Naive thymus-derived CD4-positive, alpha-beta T cell (primary cell): ENCODE measurements at places on chromosomes 6 and 20.

GRCh38 chr20:2834401-2835110, 5.9 kb downstream of the PCED1A start:
- peaks cover 6% of the 10 kb centered on the region for H3K4me1 ChIP-seq
- no peak overlapping the region for H3K4me3 ChIP-seq
- H3K36me3 ChIP-seq, result peaks cover 8% of the 10 kb centered on the region
- DNase-seq, result no peak

GRCh38 chr6:104589940-104590339, 269.8 kb downstream of the HACE1 start:
- H3K4me1 ChIP-seq, result no peaks in the 10 kb centered on the region
- H3K27me3 ChIP-seq, result no peaks in the 10 kb centered on the region
- no peaks in the 10 kb centered on the region for H3K36me3 ChIP-seq

- no peaks in the 10 kb centered on the region for H3K27me3 ChIP-seq
- no peak overlapping the region for H3K4me3 ChIP-seq
- DNase-seq, result no peak
Observed at GRCh38 chr20:58950603-58951002, 30.5 kb upstream of the NELFCD start.

- peaks cover 4% of the 10 kb centered on the region for H3K36me3 ChIP-seq
- H3K27ac ChIP-seq, result no peak overlapping the region
- no peak for DNase-seq
- peaks cover 4% of the 10 kb centered on the region for H3K4me1 ChIP-seq
Observed at GRCh38 chr6:136640132-136640915, 90.1 kb upstream of the MAP7 start.

DNA sequence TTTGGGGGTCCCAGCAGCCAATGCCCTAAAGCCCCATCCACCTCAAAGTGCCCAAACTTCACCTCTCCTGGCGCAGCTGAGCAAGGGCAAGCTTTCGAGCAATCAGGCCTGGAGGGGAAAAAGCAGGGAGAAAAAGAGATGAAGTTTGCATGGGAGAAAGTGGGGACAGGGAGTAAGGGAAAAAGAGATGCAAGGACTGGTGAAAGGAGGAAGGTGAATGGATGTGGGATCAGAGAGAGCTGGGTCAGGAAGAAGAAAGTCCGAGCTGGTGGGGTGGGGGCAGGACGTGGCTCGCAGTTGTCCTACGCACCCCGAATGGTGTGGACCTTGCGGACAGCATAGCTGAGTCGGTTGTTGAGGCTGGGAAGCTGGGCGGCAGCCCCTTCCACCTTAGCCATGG, 6.5 kb upstream of the PSORS1C2 start:
- no peaks in the 10 kb centered on the region for H3K4me1 ChIP-seq
- no peak overlapping the region for H3K27ac ChIP-seq
- no peak overlapping the region for H3K4me3 ChIP-seq
- H3K27me3 ChIP-seq, result no peaks in the 10 kb centered on the region
- H3K36me3 ChIP-seq, result peaks cover 41% of the 10 kb centered on the region

DNA sequence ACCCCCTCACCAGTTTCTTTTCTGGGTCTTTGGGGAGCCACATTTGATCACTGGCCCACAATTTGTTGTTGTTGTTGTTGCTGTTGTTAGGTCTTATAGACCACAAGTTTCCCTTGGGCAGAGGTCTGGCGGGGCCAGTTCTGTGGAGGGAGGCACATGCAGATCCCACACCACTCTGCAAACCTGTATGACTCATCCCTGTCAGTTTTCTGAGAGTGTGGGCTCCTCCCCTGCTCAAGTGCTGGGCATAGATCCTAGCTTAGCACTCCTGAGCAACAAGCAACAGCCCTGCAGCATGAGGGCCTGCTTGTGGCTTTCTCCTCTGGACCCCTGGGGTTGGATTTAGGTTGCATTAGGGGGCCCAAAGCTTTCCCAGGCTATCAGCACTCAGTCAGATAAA, 411.1 kb upstream of the HTR1E start:
- no peak for DNase-seq
- no peaks in the 10 kb centered on the region for H3K27me3 ChIP-seq
- no peak overlapping the region for H3K4me3 ChIP-seq
- H3K36me3 ChIP-seq, result no peaks in the 10 kb centered on the region

DNA sequence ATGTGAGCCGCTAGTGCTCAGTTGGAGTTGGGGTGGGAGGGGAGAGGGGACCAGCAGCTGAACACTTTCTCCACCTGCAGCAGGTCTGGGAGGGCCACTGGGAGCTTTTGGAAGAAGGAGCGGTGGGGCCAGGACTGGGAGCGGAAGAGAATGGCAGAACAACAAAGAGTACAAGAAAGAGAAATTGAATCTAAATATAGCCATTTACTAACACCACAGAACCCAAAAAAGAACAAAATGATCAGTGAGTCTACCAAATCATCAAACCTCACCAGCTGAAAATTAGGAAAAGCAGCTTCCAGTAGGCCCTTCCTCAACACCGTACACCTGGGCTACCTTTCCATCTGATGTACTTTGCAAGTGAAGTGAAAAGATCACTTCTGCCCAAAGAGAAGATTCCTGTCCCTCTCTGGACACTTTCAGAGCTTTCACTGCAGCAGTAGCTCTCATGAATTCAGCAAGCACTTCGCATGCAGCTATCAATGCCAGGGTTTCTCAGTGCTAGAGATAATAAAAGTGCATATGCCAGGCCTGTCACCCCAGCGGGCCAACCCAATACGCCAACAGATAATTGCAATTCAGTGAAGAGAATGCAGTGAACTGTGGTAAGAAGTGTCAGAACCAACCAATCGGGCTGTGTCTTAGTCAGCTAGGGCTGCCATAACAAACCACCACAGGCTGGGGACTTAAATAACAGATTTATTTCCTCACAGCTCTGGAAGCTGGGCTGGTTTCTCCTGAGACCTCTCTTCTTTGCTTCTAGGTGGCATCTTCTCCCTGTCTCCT, 597 bp downstream of the LY86 start:
- no peaks in the 10 kb centered on the region for H3K36me3 ChIP-seq
- H3K4me1 ChIP-seq, result peaks cover 13% of the 10 kb centered on the region
- H3K4me3 ChIP-seq, result peak overlapping the region; percentile 31

GRCh38 chr6:583635-584034, 73.3 kb downstream of the HUS1B start:
- H3K4me1 ChIP-seq, result no peaks in the 10 kb centered on the region
- H3K27ac ChIP-seq, result no peak overlapping the region
- no peaks in the 10 kb centered on the region for H3K27me3 ChIP-seq
- DNase-seq, result no peak
- H3K4me3 ChIP-seq, result no peak overlapping the region

DNA sequence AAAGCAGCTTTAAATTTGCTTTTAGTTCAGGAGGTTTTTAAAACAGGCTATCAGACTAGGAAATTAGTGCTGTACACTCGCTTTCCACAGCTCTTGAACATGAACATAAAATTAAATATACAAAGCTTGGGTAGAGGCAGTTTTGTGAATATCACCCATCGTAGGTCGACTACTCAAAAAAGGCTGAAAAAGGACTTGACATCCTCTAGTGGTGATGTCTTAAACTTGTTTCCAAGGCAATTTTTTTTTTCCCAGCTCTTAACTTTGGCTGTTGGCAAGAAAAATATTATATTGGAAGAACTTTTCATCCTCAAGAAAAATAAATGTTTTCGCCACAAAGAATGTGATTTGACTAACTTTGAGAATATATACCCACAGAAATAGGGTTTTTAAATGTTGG, 2.9 kb downstream of the MAP7 start:
- no peak overlapping the region for H3K4me3 ChIP-seq
- DNase-seq, result no peak
- H3K27me3 ChIP-seq, result peaks cover 14% of the 10 kb centered on the region
- H3K27ac ChIP-seq, result no peak overlapping the region

DNA sequence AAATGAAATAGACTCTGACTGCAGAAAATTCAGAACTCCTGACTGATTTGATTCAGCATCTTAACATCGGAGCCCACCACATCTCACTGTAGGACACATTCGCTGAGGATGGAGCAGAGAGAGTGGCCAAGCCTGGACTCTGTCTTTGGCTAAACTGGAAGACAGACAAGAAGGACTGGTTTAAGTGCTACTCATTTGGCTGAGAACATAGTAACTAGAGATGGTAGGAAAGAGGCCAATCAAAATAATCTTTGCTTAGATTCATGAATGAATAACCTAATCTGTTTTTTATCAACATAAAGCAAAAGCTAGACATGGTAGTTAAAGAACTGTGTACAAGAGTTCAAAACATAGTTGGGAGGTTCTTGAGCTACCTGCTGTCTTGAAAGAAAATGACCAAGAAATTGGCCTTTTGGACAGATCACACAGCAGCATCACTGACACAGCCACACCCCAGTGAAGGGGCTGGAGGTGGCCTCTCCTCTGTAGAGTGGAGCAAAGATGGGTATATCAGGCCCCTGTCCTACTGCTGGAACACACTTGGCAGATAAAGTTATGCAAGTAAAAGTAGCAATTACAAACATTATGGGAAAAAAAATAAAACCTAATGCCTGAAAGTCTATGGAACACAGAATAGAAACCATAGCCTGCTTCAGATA, 87.1 kb upstream of the NT5E start:
- H3K27me3 ChIP-seq, result no peaks in the 10 kb centered on the region
- no peaks in the 10 kb centered on the region for H3K36me3 ChIP-seq
- no peaks in the 10 kb centered on the region for H3K4me1 ChIP-seq
- no peak overlapping the region for H3K4me3 ChIP-seq

- no peak overlapping the region for H3K27ac ChIP-seq
- no peaks in the 10 kb centered on the region for H3K27me3 ChIP-seq
- peaks cover 49% of the 10 kb centered on the region for H3K36me3 ChIP-seq
- H3K4me1 ChIP-seq, result no peaks in the 10 kb centered on the region
- no peak for DNase-seq
Observed at GRCh38 chr20:41177636-41178035, 40.3 kb downstream of the PLCG1 start.

DNA sequence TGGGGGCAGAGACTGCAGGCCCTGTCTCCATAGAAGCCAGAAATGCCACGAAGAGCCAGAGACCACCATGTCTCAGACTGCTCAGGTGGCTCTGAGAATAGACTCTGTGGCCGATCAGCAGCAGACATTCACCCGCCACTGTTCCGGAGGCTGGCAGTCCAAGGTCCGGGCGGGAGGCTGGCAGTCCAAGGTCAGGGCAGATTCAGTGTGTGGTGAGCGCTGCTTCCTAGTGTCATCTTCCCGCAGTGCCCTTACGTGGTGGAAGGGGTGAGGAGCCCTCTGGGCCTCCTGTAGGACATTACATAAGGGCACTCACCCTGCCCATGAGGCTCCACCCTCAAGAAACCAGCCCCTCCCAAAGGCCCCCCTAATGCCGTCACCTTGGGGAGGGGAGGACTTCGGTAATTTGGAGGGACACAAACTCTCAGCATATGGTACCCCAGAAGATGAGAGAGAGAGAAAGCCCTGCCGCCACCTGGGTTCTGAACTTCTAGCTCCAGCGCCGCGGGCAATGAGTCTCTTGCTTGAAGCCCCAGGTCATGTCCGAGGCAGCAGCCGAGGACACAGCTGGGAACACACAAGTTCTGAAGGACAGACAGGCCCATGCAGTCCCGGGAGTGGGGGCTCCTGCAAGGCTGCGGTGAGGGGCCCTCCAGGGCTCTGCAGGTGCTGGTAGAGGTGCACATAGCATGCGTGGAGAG, 36.4 kb downstream of the DACT2 start:
- H3K27ac ChIP-seq, result no peak overlapping the region
- no peaks in the 10 kb centered on the region for H3K36me3 ChIP-seq
- no peak for DNase-seq
- H3K4me3 ChIP-seq, result no peak overlapping the region

- H3K27me3 ChIP-seq, result no peaks in the 10 kb centered on the region
- no peaks in the 10 kb centered on the region for H3K36me3 ChIP-seq
- H3K27ac ChIP-seq, result no peak overlapping the region
Observed at GRCh38 chr6:47252633-47253032, 57.1 kb downstream of the TNFRSF21 start.

GRCh38 chr20:35274172-35275092, 3.5 kb downstream of the MMP24OS start:
- H3K27ac ChIP-seq, result peak overlapping the region; percentile 30
- no peaks in the 10 kb centered on the region for H3K27me3 ChIP-seq
- H3K4me1 ChIP-seq, result peaks cover 11% of the 10 kb centered on the region
- H3K4me3 ChIP-seq, result no peak overlapping the region
- DNase-seq, result no peak

DNA sequence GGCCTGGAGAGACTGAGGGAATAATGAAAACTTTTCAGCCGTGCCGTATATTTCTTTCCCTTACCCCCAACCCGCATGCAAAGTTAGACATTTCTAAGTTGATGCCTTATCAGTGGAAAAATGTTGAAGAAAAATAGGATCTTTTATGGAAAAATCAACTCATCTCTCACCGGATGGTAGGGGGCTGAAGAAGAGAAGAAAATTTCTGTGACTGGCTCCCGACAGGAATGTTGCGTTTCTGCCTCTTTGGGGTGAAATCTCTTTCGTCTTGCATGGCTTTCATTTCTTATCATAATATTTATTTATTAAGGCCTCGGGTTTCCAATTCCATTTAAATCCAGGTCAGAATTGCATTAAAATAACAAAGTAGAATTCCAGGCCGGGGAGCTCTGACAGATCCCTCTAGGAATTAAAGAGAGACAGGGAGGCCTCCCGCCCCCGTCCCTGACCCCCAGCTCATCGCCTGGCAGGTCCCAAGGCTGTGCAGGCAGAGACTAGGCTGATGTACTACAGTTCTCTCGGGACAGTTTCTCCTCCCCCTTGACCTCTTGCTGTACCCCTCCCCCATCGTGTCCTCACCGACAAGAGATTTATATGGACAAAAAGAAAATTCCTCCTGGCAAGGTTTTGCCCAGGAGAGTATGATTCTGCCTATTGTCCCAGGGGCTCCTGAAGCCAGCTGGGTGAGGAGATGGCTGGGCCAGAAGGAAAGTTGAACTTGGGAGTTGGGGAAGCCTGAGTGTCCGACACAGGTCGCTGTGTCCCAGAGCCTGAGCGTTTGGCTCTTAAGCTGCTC, 1.3 kb downstream of the SCUBE3 start:
- no peaks in the 10 kb centered on the region for H3K4me1 ChIP-seq
- no peak for DNase-seq
- H3K4me3 ChIP-seq, result no peak overlapping the region
- H3K27ac ChIP-seq, result no peak overlapping the region
- H3K36me3 ChIP-seq, result no peaks in the 10 kb centered on the region

DNA sequence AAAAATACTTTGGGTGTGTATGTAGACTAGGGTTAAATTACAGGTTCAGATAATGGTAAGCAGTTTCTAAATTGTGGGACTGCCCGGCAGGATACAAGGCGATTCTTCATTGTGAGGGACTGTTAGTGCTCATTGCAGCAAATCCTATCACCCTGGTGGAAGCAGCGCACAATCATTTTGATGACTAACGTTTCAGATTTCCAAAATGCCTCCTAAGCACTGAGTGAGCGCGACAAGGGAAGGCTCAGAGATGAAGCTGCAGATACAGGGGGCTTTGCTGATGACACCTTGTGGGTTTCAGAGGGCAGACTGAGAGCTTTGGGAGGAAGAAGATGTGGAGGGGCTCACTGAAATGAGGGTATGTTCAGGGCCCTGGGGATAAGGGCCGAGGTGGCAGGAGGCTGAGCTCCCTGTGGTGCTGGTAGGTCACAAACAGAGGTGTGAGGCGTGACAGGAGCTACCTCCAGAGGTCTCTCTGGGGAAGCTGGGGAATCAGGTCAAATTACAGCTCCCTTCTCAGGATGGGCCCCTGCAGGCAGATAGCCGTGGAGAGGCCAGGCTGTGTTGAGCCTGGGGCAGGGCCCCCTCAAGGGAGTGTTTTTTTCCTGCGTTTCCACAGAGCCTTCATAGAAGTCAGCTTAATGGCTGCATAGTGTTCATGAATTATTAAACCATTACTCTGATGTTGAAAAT, 84.5 kb upstream of the FYN start:
- no peaks in the 10 kb centered on the region for H3K27me3 ChIP-seq
- H3K36me3 ChIP-seq, result no peaks in the 10 kb centered on the region
- DNase-seq, result no peak
- H3K4me1 ChIP-seq, result no peaks in the 10 kb centered on the region
- H3K4me3 ChIP-seq, result no peak overlapping the region
